ENCODE measurements at places on chromosomes 1 and 21. TPM values are rescaled to one million over a fixed set of nuclear protein-coding genes. Genes with fewer than 3 reads are reported as not detected.

SPRR2B gene
- not detected for total RNA-seq

C1QC gene
- total RNA-seq: 35.3 TPM

SMPDL3B gene
- 0.89 TPM for total RNA-seq

IVL gene
- not detected for total RNA-seq

NBPF4 gene
- 0.10 TPM for total RNA-seq

TEX38 gene
- total RNA-seq: not detected

NBPF10 gene
- total RNA-seq: 1.7 TPM

Data from spinal cord (tissue), 10 donors.